ENCODE measurements at places on chromosomes 6 and 20. TPM values are rescaled to one million over a fixed set of nuclear protein-coding genes. Genes with fewer than 3 reads are reported as not detected.

DNA sequence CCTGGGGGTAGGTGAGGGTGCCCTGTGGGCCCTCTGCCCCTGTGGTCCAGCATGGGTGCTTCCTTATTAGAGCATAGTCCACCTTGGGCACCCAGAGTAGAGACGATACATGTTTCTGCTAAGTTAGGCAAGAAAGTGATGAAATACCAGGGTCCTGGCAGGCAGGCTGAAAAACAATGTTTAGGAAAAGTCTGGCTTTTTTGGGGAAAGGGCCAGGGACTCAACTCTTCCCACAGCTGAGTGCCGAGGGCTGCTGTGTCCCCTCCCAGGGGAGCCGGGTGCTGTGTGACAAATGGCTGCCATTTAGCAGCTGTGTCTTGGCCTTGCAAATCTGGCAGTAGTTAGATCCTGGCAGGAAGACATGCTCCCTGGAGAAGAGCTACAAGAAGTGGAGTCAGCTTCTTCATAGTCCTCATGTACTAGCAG is 61.5 kb downstream of the RREB1 start:
- no peak for DNase-seq

DNA sequence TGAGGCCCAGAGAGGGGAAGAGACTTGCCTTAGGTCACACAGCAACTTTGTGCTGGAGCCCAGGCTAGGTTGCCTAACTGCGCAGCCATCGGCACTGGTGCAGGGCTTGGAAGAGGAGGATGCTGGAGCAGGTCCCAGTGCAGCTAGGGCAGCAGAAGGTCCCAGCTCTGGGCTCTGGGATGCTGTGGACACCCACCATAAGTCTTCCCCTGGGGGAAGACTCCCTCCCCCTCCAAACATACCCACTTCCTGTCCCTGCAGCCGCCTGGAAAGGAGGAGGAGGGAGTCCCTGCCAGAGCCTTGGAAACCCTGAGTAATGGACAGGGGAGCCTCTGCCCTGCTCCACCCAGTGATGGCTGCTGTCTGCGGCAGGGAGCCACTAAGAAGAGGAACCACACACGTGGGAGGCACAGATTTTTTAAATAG is 93.6 kb downstream of the NCR2 start:
- no peak for DNase-seq

GRCh38 chr6:7468382-7469081 is 72.9 kb upstream of the DSP start:
- DNase-seq, result no peak

DNA sequence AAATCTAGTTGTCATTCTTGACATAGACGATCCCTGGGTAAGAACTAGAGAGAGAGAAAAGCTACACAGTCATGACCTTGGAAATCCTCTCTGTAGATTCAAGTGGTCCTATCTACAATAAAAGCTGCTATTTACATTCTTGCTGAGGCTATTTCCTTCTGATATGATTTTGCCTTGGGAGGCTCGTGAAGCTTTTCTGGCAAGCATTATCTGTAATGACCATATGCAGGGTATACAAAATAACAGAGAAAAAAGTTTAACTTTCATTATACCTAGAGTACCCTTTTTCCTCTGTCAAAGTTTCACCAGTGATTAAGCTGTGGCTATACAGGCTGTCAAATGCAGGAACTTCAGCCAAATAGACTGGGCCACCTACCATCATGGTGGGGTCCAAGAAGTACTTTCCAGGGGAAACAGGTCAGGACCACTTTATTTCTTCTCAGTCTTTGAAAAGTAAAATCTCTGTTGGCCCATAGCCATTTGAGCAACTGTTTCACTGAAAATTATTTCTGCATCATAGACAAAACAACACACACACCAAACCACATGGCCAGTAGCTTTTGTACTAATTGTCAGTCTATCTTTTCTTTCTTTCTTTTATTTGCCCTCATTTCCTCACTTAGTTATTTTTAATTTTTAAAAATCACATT is 677.0 kb upstream of the ID4 start:
- DNase-seq, result no peak

GRCh38 chr20:13800728-13801134 is 15.9 kb downstream of the NDUFAF5 start:
- no peak for DNase-seq

DNA sequence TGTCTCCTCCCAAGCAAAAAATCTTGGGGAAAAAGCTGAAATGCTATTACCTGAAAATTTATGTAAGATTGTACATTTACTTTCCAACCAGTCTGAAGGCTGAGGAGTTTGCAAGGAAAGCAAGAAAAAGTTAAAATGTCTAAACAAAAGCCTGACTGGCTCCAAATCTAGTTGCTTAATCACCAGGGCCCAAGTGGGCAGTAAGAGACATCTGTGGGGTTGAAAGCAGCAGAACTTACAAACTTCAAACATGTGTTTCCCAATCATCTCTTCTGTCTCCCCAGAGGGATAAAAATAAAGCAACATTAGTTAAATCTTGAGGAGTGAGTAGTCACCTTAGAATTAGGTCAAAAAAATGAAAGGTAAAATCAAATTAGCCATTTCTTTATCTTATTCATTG is 98.6 kb downstream of the OGFRL1 start:
- DNase-seq, result no peak

- no peak for DNase-seq
These were observed 17.1 kb downstream of the CHD6 start for GRCh38 chr20:41600926-41601631.

DNA sequence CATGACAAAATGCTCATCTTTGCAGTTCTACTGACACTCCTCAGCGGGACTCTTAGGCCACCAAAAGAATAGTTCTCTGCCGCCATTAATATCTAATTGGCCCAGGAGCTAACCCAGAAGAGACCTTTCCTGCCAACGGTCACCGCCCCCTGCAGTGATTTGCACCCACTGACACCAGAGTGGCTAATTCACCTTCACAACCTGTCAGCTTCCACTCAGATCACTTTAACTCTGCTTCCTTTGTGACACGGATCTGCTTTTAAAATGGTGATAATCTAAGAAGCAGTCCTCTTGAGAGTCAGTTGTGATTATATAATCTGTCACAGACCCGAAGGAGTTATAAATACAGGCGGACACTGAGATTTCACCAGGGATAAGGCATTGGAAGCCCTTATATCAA is 172.8 kb downstream of the FRK start:
- DNase-seq, result no peak

GRCh38 chr6:158031381-158032353 is 50.0 kb downstream of the SYNJ2 start:
- DNase-seq, result no peak

DNA sequence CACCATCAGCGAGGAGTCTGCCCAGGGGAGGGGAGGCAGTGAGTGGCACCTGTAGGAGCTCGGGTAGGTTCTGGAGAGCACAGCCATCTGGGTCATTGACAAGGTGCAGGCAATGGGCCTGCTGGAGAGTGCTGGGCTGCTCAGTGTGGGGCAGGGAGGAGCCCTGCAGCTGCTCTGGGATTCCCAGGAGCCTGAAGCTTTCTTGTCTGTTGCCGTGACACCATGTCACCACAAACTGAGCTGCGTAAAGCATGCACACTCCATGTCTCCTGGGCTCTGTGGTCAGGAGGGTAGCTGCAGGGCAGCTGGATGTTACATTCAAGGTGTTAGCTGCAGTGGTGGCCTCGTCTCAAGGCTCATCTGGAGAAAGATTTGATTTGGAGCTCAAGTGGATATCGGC is 4.5 kb upstream of the SLC22A1 start:
- DNase-seq, result no peak

GRCh38 chr6:44053760-44054556 is 73.3 kb downstream of the MRPL14 start:
- DNase-seq, result no peak

- peak; percentile 74 for DNase-seq
These were observed 587 bp downstream of the PDSS2 start for GRCh38 chr6:107458672-107459282.

DNA sequence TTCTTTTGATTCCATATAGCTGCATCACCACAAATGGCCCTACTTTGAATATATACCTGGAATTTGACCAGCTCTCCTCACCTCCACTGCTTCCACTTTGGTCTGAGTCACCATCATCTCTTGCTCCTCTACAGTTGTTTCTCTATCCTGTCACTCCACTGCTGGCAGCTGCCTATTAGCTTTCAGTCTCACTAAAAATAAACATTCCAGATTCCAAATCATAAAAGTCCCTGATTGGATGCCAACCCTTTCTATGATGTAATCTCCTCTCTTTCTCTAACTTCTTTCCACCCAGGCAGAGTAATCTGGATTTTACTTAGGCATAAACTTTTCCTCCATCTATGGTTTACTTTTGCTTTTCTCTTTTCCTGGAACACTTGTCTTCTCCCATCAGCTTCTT is 49.1 kb downstream of the RFPL4B start:
- no peak for DNase-seq

- no peak for DNase-seq
These were observed 117.6 kb downstream of the JPH2 start for GRCh38 chr20:44069203-44070011.

- DNase-seq, result no peak
These were observed 151.3 kb downstream of the DLL1 start for GRCh38 chr6:170139531-170139930.

DNA sequence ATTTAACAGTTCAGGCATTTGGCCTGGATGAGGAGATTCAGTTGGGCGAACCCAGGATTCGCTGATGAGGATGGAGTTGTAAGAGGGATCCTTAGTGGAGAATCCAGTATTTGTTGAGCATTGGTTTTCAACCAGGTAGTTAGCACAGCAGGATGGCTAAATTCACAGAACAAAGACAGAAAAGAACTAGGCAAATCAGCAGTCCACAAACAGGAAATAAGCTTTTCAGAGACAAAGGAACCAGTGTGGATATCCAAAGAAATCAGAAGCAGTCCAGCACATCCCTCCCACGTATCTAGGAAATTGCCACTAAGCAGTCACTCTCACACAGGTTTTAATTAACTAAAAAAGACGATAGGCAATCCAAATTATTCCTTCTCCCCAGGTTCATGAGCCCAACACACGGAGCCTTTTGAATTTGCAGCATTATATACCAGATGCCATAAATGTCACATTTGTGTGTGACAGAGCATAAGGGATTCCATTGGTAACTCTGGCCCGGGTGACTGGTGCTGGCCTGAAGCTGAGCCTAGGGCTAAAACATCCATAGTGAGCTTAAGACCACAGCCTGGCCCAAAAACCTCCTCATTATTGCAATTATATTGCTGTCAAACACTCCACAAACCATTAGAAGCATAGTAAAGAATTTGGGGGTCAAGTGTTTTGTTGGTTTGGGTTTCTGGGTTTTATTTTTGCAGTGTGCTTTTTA is 131.5 kb downstream of the SOBP start:
- no peak for DNase-seq

DNA sequence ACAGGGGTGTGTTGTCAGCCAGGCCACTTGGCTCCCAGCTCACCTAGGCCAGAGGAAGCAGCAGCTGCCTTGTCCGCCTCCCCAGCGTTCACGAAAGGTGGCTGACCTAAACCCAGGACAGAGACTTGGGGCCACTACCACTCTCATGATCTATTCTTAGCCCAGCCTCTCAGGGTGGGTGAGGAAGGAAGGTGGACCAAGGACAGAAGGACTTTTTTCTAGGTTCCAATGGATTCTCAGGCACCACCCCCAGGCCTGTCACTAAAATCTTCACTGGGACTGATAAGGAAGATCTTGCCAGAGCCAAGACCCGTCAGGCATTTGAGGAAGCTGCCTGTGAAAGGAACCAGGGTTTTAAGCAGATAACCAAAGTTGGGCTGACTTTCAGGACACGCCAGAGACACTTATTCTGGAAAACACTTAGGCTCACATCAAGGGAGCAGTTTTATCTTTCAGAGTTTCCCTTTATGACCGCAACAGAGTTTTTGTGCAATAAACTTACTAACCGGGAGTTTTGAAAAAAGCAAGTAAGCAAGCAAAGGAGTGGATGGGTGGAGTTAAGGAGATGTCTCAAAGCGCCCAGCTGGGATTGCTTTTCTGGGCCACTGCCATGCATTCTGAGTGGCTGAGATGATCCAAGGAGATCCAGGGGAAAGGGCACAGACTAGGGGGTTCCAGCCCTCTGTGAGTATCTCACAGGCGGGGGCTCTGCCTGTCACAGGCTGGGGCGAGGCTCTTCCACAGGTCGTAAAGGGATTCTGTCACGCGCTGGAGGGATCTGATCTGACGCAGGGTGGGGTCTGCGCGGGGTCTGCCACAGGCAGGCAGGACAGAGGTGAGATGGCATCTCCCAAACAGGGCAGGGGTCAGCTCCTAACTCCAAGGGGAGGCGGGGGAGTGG is 989 bp downstream of the FITM2 start:
- peak; percentile 6 for DNase-seq

- DNase-seq, result no peak
These were observed 412.8 kb upstream of the NRSN1 start for GRCh38 chr6:23713211-23713610.

DNA sequence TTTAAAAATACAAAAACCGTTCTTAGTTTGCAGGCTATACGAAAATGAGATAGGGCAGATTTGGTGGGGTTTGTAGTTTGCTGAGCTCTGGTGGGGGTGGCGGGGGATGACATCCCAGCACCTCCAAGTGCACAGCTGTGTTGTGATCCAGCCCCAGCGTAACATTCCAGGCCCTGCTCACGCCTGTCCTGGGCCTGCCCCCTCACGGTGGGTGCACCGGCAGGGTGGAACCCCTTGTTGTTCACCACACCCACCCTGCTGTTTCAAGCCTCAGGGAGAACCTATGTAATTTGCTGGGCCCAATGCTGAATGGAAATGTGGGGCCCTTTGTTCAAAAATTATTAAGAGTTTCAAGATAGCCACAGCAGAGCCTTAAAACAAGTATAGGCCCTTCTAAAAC is 25.0 kb downstream of the ARMC2 start:
- no peak for DNase-seq

GRCh38 chr6:85576476-85576875 is 17.2 kb downstream of the SNX14 start:
- no peak for DNase-seq

DNA sequence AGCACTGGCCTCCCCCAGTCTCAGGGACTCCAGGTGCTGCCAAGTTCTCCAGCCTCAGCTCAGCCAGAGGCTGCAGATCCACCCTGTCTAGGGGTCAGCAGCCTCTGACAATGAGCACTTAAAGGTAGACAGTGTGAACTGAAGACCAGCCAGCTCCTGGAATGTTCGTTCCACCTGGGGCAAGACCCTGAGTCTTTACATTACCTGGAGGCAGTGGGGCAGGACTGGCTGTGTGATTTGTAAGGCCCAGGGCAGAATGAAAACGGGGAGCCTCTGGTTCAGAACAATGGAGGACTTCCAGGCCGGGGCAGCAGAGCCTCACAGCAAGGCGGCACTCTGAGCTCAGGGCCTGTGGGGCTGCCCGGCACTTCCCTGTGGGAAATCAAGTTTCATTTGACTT is 65.0 kb downstream of the CTCFL start:
- no peak for DNase-seq

Gene BCAS1
- total RNA-seq, result 0.19 TPM

Gene ABCC10
- total RNA-seq, result 31.1 TPM

Gene SLC16A10
- total RNA-seq, result not detected

Gene NRSN1
- not detected for total RNA-seq

Gene RGS17
- total RNA-seq, result not detected

Gene NEDD9
- 37.4 TPM for total RNA-seq

Gene ZNF184
- 17.7 TPM for total RNA-seq

Gene MEP1A
- not detected for total RNA-seq

Gene MUC21
- not detected for total RNA-seq

Gene PNPLA1
- total RNA-seq, result not detected

Gene C6orf132
- total RNA-seq, result not detected

All from OCI-LY7 (cell line).